ENCODE measurements at places on chromosomes 7 and 10.

DNA sequence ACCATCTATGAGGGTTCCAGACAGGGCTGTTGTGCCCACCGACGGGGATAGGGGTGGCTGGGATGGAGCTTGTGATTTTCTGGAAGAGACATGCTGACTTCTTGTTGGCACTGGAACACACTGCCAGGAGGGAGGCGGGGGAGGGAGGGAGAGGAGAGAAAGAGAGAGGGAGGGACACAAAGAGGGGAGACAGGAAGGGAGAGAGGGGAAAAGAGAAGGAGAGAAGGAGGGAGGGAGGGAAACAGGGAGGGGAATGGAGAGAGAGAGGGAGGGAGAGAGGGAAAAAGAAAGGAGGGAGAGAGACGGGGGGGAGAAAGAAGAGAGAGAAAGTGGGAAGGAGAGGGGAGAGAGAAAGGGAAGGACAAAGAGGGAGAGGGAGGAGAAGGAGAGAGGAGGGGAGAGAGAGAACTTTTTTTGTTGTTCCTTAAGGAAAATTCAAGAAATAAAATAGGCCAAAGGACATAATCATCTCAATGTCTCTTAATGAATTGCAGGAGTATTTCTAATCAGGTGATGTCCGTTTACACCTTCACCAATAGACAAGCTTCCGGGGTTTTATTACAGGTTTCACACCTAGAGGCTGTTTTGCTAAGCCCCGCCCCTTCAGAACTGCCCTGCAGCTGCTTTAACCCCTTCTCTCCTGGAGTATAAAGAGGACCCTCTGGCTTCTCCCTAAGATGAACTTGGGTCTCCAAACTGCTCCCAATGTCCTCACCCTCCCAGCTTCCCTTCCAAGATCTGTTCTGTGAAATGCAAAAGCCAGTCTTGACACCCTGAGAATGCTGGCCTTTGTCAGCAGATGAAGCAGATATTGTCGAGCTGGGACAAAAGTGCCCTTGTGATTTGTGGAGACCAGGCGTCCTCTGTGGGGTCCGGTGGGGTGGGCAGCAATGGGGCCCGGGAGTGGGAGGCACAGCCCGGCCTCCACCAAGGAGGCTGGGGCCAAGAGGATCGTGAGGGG is 82.0 kb upstream of the GTF2IRD1 start:
- DNase-seq: peak; percentile 17

- DNase-seq: no peak
These were observed 51.7 kb upstream of the LEP start for GRCh38 chr7:128189231-128189930.

DNA sequence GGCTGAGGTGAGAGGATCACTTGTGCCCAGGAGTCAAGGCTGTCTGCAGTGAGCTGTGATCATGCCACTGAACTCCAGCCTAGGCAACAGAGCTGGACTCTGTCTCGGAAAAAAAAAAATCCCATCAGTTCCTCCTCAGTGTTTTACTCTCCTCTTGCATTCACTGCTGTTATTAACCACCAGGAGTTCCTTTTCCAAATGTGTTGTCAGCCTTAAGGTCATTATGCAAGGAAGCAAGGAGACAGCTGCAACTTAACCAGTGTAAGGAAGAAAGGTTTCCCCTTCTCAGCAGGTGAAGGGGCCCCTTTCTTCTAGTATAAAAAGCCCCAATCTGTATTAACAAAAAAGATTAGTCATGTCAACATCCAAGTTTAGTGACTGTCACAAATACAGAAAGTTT is 86.6 kb upstream of the LEP start:
- DNase-seq: no peak

DNA sequence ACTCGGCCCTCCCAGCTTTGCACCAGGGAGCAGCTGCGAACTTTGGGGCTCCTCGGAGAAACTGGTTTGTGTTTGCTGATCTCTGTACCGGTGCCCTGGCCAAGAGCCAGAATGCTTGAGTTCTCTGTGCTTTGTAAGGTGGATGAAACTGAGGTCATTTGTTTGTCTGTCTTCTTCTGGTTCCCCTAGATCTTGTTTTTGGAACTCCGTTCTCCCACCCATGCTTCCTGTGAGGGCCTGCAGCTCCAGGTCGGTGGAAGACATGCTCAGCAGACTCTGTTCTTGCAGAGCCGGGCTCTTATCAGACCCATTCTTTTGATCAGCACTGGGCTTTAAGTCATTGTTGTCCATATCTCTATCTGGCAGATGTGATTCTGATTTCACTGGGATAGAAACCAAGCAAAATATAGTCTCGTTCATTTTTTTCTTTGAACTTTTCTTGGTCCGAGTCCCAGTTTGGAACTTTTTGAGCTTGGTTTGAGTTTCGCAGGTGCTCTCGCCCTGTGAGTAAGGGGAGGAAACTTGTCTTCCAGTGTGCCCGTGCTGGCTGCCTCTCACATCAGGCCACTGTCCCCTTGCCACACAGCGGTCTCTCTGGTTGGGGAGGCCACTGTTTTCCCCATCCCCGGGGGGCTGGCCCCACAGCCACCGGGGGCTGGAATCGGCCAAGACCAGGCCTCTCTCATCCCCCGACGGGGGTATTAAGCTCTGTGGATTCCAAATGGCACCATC is 31.2 kb downstream of the JCAD start:
- peak; percentile 38 for DNase-seq

GRCh38 chr7:149669121-149669818 is 104.1 kb downstream of the ZNF467 start:
- peak; percentile 7 for DNase-seq

DNA sequence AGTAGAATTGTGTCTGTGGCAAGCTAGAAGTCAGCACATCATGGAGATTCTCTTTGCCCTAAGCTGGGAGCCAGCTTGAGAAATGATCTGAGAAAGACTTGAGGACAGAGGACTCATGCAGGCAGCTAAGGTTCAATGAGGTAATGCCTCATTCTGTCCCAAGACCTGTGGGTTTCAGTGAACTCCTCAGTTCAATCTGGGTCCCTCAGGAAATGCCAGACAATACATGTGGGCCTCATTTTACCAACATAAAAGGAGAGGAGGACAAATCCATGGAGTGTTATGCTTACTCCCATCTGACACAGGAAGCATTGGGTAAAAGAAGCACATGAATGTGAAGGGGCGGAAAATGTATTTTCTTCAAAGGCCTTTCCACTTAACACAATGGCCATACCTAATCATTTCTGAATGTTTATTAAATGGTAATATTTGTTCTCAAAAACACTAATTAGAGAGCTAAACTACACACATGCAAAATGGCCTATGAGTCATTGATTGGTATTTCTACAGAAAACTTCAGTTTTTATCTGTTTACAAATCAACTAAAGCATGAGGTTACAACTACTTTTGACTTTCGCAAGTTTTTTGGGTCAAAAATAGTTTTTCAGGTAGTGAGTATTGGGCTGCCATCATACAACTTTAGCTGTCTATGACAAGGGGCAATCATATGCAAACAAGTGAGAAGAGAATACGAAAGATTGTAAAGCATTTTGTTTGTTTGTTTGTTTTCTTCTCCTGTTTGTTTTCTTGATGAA is 205.3 kb downstream of the CHRM2 start:
- DNase-seq: no peak

- no peak for DNase-seq
These were observed 523.1 kb downstream of the ADRA2A start for GRCh38 chr10:111599943-111600342.

DNA sequence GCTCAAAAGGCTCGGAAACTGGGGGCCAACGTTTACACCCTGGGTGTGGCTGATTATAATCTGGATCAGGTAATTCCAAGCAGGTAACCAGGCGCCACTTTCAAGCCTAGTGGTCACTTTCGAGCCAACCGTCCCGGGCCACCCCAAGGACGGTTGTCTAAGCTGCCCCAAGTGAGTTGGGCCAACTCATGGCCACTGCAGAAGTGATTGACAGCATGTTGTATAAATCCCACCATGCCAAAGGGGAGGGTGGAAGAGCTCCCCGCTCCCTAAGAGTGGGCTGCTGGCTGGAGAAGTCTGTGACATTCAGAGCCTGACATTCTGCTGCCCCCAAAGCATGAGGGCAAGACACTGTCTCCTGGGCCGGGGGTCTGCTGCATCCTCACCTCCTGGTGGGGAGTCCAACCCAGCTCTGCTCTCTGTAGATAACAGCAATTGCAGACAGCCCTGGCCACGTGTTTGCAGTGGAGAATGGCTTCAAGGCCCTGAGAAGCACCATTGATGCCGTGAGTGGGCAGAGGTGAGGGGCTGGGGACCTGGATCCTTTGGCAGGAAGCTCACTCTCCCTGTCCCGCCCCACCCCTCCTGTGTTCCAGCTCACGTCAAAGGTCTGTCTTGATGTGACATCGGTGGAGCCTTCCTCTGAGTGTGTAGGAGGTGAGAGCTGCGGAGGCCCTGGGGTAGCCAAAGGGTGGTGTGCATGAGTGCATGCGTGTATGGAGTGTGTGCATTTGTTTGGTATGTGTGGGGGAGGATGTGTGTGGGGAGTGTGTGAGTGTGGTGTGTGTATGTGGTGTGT is 10.8 kb downstream of the ANTXRL start:
- DNase-seq: peak; percentile 36
